Activated CD8-positive, alpha-beta memory T cell treated with anti-CD3 and anti-CD28 coated beads for 1 hour (primary cell): ENCODE measurements at places on chromosomes 4 and X.

- DNase-seq: no peak
Observed at GRCh38 chrX:136047016-136047642, 61.9 kb downstream of the SLC9A6 start.

DNA sequence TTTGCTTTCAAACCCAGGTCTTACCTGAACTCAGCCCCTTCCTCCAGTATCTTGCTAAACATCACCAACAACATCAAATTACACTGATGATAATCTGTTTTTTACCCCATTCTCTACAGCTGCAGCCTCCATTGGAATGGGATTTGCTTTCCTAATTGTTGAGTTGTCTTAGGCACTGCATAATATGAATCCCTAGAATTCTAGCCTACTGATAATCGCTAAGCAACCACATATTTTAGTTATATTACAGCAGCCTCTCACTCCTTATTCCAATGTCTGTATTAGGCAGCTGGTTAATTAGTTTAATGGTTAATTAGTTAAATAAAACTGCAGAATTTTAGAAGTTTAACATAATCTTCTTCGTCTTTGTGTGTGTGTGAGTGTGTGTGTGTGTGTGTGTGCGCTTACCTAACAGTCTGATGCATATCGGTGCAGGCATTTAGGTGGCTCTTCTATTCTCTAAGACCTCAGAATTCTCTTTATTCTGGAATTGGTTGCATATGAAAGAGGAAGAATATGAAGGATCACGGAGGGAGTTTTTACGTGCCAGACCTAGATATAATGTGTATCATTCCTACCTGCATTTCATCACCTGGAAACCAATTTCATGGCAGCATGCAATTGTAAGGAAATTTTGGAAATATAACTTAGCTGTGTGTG lies 5.3 kb upstream of the COMMD8 start:
- DNase-seq: no peak

DNA sequence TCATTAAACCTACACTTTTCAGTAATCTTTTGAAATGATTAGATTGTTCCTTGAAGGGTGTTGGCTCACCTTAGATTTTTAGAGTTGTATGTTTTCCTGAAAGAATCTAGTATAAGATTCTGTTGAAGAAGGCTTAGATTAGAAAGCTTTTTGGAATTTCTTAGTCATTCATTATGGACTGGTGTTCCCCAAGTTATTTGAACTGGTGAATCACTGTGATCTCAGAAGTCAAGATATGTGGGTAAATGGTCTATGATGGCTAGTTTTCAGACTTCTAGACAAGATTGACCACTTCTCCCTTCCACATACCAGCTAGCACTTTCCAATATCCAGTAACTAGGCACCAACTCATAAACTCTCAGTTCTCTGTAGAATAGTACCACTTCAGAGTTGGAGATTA lies 138.1 kb downstream of the KDM6A start:
- DNase-seq: no peak

GRCh38 chr4:139710073-139710472 lies 44.5 kb downstream of the MGST2 start:
- no peak for DNase-seq

DNA sequence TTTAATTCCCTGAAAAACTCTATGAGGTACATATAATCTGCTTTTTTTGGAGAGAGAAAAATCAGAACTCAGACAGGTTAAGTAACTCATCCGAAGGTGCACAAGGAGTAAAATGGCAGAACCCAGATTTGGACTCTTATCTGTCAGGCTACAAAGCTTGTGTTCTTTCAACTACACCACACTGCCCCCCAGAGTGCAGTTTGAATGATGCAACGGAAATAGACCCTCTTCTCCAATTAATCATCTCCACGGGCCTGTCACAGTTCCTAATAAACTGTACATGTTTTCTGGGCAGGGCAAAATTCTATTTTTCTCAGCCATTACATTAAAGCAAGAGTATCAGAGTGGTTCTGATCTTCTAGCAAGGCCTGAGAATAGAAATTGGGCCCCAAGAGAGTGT lies 35.3 kb upstream of the DCX start:
- no peak for DNase-seq

DNA sequence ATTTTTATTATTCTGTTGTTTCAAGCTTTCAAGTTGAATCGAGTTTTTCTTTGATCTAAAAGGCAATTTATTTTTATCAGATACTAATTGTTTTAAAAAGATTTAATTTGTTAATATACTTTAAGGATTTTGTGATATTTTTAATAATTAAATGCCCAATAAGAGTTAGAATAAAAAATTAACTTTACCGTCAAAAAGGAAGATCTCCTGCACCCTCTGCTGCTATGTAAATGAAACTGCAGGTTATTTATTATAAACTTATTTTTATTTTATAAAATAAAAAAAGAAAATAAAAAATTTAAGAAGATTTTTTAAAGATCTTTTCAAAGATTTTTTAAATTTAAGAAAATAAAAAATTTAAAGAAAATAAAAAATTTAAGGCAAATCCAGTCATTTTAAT lies 166.1 kb downstream of the CCSER1 start:
- no peak for DNase-seq

DNA sequence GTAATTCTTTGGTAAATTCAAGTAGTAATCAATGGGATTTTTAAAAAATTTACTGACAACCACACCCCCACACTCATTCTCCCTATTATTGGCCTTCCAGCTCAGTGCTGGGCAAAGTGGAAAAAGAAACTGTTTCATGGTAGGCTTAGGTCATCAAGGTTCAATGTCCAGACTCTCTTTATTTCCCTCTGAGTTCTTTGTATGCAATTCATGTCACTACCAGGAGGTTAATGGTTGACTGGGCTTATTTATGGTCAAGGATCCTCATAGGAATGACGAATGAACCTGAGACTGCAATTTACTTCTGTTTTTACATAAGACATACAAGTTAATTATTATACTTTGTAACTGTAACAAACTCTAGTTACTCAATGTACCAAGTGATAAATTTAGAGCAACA lies 403.2 kb downstream of the KLHL13 start:
- no peak for DNase-seq

DNA sequence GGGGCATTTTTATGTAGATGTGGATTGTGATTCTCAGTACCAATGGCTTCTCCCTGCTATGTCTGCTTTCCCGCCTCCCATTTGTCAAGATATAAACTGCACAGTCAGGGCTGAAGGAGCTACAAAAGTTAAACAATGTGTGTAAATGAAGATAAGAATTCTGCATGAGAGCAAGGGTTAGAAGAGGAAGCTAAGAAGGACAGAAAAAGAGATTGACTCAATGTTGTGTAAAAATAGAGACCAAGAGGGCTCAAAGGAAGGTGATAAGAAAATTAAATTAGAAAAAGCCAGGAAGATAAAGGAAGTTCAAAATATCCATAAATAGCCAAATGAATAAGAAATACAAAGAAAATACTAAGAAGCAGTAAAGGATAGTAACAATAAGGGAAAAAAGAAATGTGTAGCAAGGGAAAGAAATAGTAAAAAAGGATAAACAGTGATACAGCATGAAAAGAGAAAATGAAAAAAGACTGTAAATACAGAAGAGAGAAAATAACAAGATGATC lies 82.5 kb downstream of the AMELX start:
- DNase-seq: no peak

DNA sequence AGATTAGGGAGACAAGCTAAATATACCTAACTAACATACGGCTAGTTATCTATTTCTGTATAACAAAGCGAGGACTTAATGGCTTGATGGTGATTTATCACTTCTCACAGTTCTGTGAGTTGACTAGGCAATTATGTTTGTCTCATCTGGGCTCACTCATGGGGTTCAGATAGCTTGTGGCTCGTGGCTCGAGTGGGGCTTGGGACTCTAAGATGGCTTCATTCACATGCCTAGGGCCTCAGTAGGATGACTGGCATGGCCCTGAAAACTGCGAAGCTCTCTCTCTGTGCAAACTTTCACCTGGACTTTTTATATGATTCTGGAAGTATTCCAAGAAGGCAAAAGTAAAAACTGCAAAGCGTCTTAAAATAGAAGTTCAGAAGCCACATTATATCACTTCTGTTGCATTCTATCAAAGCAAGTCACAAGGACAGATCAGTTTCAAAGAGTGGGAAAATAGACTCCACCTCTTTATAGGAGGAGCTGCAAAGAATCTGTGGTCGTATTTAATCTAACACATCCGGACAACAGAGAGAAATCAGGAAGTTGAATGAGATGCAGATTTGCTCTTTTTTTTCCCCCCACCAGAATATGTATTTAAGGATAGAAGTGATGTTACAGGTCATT lies 491.2 kb downstream of the INPP4B start:
- no peak for DNase-seq

- DNase-seq: no peak
Observed at GRCh38 chr4:118034053-118034785, at the start of gene NDST3. Gene NDST3, plus strand, starts transcription at chr4:118034486. Its CDS starts 19,425 bp downstream, at chr4:118053911.

DNA sequence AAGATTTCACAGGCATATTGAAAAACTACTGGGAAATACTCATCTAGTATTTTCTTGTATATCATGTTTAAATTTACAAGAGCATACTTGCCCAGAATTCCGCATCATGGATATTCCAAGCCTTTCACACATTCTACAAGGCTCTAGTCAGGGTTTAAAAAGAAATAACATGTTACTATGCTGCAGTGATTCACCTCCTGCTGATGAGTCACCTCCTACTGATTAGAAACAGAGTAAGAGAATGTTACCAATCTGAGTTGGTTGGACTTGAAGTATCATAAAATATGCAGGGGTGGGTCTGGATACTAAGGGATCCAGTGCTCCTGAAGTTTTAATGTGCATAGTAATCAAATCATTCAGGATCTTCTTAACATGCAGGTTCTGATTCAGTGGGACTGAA lies 192.0 kb upstream of the ANK2 start:
- no peak for DNase-seq

DNA sequence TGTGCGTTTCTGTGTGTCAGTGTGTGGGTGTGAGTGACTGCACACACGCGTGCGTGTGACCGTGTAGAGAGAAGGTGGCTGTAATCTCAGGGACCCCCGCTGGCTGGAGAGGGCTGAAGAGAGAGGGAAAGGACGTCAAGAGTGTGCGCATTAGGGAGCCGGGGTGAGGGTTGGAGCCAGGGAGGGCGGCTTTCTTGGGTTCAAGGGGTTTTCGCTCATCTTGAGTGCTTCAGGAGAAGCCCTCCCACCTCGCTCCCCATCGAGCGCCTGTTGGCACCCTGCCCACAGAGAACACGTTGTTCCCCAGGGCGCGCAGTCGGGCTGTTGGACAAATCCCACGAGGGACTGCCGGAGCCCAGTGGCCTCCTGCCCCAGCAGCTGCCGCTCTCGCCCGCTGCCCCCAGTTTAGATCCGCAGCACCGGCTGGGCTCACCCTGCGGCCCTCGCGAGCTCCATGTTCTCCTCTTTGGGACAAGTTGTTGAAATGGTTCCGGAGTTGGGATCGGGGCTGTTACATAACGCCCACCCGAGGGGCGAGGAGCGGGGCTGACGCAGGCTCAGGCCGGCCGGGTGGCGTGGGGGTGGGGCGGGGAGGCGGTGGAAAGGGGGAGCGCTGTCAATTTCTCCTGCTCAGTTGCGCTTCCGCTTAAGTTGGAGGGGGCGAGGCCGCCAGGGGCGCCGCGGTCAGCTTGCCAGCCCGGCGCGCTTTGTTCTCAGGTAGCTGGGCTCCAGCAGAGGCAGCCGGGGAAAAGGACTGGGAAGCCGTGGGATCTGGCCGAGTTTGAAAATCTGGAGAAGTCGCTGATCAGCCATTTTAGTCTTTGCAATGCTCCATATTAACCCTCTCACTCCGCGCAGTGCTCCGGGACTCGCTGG lies 1.6 kb downstream of the GRIA2 start:
- DNase-seq: no peak

DNA sequence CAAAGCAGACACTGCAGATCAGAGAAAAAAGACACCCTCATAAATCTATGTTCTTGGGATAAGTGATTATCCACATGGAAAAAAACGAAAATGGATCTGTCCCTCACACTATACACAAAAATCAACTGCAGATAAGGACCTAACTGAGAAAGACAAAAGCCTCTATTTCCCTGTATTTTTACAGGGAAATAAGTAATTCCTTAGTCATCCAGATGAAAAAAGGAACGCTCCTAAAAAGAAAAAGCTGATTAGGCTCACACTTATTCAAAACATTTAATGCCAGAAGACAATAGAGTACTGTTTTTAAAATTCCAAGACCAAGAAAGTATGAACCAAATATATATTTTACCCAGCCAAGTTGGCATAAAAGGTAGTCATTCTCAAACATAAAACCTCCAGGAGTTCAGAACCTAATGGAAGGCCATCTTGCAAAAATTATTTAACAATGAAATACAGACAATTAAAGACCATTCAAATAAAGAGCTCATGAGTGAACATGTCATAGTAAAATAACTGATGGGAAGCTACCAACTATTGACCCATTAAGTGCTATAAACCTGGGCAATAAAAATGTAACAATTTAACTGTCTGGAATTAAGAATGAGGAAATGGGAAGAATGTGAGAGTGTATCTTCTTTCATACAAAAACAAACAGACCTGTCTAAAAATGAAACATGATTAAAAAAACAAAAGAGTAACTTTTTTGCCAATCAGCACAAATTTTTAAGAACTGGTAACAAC lies 20.4 kb downstream of the PAPSS1 start:
- DNase-seq: no peak

DNA sequence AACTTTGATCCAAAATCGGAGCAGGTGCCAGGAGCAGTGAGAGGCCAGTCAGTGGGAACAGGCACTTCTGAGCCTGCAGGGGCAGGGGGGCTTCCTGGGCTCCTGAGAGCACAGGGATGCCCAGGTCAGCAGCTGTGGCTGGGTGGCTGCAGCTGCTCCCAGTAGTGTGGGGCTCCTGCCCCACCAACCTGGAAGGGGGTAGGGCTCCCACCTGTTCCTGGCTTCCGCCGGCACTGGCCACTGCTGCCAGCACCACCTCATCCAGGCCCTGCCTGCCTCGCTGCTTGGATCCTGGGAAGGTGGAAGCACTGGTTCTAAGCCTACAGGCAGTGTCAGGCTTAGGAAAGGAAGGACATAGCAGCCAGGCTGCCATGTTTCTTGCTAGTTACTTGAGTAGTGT lies 18.6 kb downstream of the GRK4 start:
- no peak for DNase-seq

- peak; percentile 20 for DNase-seq
Observed at GRCh38 chr4:108036213-108036612, 46.5 kb downstream of the HADH start.

- DNase-seq: no peak
Observed at GRCh38 chrX:11629593-11630211, 36.0 kb downstream of the ARHGAP6 start.
